Stimulated activated CD4-positive, alpha-beta T cell treated with anti-CD3 and anti-CD28 coated beads, Interleukin-1b, Interleukin-23, amount 100 ng/mL, for 48 hours (primary cell): ENCODE measurements at places on chromosomes 1 and 21.

DNA sequence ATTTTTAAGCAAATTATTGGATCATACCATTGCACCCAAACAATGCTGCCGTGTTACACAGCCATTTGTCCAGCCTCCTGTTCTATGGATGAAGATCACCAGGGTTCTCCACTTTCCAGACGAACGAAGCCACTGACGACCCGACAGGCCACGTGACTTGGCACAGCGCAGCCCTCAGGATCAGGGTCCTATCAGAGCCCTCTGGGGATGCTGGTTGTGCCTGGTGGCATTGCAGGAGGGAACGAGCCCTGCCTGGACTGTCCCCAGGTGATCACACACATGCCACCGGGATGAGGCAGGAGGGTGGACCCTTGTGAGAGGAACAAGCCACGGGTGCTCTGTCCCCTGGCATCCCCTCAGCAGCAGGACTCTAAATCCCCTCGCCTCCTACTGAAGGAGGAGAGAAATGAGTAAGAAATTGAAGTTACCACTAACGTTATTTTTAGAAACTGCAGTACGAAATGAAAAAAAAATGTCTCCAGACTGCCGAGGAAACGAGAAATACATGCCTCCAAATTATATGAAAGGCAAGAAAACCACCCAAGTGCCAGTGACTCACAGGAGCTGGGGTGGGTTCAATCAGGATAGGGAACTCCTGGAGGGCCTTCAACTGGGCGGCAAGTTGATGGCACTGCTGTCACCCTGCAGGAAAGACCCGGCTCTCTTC is 58.7 kb upstream of the PDE9A start:
- no peak for DNase-seq

GRCh38 chr21:36710729-36711048 is 11.8 kb downstream of the SIM2 start:
- DNase-seq, result no peak

- no peak for DNase-seq
Observed at GRCh38 chr21:27202301-27202700, 235.4 kb upstream of the ADAMTS5 start.

DNA sequence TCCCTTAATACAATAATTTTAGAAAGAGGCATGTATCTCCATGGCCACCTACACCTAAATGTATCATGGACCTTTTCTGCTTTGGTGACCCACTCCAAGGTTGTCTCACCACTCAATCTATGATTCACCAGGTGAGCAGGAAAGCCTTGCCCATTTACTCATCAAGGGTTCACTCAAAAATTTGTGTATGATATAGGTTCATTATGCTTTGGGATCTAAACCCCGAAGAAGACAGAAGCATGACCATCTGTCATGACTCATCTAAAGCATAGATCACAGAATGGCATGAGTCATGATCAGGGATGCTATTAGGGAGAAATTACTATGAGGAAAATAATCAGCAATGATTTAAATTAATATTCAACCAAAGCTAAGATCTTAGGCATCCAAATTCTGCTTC is 38.5 kb downstream of the PYHIN1 start:
- DNase-seq, result peak; percentile 37
